Cortex of kidney (tissue), 1 donor: ENCODE measurements at places on chromosomes 5 and 9.

DNA sequence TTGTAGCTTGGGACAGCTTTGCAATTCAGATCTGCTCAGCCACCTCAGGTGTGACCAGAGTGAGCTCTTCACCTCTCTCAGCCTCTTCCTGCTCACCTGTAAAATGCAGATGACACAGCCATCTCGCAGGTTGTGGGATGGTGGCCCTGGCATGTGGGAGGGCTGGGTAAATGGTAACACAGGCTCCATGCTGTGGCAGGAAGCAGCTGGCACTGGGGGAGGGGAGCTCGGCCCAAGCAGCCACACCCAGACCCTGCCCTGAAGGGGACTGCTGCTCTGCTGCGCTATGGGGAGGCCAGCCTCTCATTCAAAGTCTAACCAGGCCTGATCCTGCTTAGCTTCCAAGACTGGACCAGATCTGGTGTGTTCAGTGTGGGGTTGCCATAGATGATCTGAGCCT lies 24.1 kb downstream of the PHF2 start:
- no peak for DNase-seq

GRCh38 chr9:121783111-121783510 lies 131.7 kb downstream of the DAB2IP start:
- DNase-seq, result no peak

DNA sequence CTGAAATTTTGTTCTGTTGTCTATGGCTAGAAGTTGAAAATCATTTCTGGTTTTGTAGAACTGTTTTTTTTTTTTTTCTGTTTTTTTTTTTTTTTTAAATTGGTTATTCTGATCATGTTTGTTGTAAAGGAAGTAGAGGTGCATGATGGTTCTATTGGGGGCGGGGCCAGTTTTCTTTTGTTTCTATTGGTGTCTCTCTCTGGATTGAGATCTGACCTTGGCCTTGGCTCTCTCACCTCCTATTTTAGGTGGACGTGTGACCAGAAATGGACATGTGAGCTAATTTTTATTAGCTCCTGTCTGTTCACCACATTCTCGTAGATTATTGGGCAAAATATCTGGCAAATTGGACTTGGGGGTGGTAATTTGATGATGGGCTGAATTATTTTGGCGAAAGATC lies 3.2 kb downstream of the ZNF618 start:
- DNase-seq, result no peak

DNA sequence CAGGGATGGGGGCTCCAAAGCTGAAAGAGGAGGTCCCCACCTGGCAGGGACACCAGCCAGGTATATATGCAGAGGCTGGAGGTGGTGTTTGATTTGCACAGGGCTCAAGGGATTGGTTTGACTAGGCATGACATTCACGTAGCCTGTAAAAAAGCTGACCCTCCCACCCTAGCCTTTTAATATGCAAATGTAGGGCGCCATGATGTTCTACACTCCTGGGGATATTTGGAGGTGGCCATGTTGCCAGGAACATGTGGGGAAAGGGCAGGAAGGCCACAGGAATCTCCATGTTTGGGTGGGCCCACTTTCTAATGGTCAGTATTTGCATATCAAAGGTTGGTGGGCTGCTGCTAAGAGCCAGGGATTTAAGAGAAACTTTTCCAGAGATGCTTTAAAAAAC lies 12.0 kb upstream of the THG1L start:
- DNase-seq, result no peak

- no peak for DNase-seq
Measured at GRCh38 chr9:34087370-34087769, 38.7 kb upstream of the UBAP2 start.

DNA sequence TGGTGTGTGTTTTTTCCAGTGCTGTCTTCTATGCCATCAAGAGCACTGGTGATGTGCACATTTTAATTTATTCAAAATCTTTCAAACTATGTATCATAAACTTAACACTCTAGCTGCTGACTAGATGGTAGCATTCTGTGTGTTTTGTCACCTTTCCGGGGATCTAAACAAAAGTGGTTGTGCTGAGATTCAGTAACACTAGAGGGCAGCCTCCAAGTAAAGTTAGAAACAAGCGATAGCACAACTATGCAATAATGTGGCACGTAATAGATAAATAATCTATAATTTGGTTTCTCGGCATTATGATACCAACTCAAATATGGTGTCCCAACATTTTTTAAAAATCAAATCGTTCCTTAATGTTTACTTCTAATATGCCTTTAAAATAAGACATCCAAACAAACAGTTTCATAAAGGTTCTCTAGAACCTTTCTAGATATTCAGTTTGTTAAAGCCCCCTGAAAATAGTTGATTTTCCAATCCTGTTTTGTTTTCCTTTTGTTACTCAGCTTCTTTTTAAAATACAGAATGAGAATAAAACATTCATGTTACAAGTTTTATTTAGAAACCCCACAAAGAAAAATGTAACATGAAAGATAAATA lies 16.9 kb downstream of the SEMA6A start:
- DNase-seq, result no peak

DNA sequence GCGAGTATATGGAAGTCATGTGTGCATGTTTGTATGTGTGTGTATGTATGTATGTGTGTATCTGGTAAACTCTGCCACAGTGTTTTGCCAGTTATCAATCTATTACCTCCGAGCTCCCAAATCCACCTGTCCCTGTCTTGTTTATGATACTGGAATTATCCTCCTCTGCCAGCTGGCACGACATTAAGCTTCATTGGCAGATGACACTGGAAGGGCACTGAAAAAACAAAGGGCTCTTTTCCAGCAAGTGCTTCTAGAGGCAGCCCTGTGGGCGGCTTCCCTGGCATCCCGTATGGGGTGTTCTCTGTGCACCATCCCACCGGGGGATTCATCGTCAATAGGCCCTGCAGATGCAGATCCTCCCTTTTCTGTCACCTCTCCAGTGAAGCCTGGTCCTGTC lies 221.5 kb downstream of the MSX2 start:
- DNase-seq, result no peak

GRCh38 chr5:5480481-5481111 lies 58.1 kb downstream of the ICE1 start:
- DNase-seq, result no peak

DNA sequence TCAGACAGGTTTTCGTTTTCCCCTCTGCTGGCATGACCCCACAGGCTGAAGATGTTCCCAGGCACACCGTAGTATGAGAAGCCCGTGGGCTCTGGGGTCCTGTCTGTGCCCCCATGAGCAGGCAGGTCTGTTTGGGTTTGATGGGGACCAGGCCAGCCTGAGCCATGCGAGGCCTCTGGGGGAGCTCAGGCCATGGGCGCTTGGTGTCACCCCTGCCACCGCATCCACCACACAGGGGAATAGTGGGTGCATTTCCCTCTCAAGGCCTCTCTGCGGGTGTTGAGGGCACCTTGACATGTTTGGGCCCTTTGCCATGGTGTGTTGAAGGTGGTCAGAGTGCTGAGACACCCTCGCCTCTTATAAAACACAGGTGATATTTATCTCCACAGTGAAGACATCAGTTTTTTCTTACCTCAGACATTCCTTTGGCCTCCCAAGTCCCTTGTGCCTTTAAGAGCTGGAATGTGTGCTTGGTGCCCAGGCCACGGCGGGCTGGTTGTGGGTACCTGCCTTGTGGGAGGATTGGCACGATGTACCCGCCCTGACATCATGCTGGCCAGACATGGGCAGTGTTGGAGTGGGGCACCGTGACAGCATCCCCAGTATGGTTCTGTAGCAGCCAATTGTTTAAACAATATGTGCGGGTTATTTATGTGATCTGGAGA lies 68.3 kb downstream of the WNK2 start:
- DNase-seq, result no peak

- DNase-seq, result no peak
Measured at GRCh38 chr9:111274737-111275136, 55.3 kb downstream of the OR2K2 start.

GRCh38 chr5:158832096-158832685 lies 267.5 kb downstream of the EBF1 start:
- no peak for DNase-seq

DNA sequence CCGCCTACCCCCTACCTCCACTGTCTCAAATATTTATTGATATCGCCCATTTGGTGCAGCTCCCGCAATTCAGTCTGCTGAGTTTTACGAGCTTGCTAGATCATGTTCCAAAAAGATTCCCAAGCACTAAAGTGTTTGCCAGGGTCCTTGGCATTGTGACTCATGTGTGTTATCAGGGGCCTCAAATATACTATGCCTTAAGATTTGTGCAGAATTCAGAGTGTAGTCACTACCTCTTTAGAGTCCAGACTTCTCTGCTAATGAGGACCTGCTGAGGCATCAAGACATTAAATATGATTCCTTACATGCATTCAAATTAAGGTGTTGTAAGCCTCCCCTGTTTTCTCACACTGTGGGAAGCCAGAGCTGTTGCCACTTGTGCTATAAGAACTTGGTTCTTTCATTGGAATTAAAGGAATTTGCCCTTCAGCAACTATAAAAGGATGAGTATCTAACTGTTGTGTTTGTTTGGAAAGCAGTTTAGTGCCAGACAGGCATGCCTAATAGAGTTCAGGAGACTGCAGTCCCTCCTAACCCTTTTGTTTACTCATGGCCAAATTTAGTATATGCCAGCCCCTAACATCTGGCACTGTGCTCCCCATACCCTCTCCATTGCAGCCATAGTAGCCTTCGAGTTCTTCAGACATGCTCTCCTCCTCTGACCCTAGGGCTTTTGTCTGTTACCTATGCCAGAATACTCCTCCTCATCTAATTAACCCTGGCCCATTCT lies 316.4 kb downstream of the NR3C1 start:
- DNase-seq, result no peak

DNA sequence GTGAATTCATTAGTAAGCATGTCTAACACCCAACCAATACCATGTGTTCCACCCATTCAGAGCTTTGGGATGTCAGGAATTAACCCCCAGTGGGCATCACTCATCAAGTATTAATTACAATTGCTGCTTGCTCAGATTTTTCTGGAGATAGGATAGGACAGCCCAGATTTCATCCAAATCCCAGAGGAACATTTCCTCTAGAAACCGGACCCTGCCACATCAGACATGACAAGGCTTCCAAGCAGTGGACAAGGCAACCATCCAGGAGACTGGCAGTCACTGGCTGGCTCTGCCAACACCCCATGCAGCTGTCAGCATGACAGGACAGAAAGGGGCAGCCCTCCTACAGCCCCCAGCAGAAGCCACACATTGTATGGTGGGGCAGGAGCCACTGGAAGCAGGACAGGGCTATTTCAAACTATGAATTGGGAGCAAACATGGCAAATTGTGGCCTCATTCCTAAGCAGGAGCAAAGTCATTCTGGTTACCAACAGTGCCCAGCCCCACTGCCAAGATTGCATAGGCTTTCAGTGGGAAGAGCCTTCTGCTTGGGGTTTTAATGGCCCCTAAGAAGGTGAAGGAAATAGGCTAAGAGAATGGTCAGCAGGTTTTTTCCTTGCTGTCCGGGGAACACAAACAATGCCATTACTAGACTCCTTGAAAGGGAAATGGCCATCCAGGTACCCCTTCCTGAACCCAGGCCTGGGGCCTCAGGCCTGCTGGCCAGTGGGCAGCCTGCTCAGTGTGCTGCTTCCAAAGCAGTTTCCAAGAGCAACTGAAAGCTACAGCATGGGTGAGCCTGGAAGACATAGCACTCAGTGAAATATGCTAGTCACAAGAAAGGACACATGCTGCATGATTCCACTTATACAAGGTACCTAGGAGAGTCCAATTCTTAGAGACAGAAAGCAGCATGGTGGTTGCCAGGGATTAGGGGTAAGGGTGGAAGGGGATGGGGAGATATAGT lies 294.7 kb upstream of the SLC30A5 start:
- no peak for DNase-seq

DNA sequence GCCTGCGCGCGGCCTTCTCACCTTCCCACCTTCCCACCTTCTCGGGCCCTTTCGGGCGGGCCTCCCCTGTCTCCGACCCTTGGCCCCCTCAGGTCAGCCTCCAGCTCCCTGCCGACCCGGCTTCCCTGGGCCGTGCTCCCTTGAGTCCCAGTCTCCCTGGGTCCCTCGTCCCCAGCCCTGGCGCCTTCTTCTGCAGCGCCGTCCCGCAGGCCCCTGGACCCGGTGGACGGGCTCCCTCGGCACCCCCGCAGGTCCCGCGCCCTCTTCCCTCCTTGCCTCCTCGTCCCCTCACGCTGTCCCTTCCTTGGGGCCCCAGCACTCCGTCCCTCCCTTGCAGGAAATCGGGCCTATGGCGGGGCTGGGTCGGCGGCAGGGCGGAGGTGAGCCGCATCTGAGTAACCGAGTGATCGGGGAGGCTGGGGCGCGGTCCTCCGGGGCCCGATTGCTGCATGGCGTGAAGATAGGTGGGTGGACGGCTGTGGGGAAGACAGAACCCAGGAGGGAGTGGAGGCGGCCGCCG lies 7.6 kb downstream of the ARPC5L start:
- DNase-seq, result no peak

DNA sequence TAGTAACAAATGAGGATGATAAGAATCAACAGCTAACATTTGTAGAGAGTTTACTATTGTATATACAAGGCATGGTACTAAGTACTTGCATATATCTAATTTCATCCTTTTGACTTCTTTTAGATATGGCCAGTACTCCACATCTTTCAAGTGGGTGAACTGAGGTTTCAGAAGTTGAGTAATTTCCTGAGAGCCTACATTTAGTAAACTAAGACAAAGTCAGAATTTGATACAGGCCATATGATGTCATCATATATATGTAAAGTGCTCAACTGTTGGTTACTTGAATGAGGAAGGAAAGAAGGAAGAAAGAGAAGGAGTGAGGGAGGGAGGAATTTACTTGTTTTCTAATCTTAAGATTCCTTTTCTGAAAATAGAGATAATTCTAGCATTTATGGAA lies 52.8 kb downstream of the GRIA1 start:
- DNase-seq, result no peak

GRCh38 chr5:10085185-10085584 lies 164.5 kb downstream of the ATPSCKMT start:
- DNase-seq, result no peak

- DNase-seq, result no peak
Measured at GRCh38 chr9:27059907-27060306, 49.1 kb upstream of the TEK start.

- no peak for DNase-seq
Measured at GRCh38 chr5:103254921-103255320, 3.6 kb upstream of the MACIR start.

GRCh38 chr9:78028926-78029325 lies 2.7 kb downstream of the GNAQ start:
- no peak for DNase-seq

GRCh38 chr5:9222054-9222976 lies 323.6 kb downstream of the SEMA5A start:
- DNase-seq, result no peak

DNA sequence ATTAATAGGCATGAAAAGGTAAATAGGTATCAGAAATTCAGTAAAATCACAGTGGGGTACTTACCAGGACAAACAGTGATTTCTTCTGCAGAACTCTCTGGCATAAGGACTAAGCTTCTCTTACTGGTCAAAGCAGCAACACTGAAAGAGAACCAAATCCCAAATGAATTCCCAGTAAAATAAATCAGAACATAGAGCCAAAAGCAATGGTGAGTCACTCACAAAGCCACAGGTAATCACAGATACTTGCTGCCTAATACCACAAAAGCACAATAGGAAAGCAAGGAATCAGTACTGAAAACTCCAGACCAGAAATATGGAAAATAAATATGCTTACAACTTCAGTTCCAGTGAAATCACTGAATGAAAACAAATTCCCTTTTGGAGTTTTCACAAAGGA lies 50.7 kb downstream of the UIMC1 start:
- DNase-seq, result no peak

- no peak for DNase-seq
Measured at GRCh38 chr5:36177154-36177553, 25.2 kb downstream of the SKP2 start.

- DNase-seq, result no peak
Measured at GRCh38 chr9:13550519-13550918, 271.0 kb upstream of the MPDZ start.
